ENCODE measurements at places on chromosomes 12 and 14.

DNA sequence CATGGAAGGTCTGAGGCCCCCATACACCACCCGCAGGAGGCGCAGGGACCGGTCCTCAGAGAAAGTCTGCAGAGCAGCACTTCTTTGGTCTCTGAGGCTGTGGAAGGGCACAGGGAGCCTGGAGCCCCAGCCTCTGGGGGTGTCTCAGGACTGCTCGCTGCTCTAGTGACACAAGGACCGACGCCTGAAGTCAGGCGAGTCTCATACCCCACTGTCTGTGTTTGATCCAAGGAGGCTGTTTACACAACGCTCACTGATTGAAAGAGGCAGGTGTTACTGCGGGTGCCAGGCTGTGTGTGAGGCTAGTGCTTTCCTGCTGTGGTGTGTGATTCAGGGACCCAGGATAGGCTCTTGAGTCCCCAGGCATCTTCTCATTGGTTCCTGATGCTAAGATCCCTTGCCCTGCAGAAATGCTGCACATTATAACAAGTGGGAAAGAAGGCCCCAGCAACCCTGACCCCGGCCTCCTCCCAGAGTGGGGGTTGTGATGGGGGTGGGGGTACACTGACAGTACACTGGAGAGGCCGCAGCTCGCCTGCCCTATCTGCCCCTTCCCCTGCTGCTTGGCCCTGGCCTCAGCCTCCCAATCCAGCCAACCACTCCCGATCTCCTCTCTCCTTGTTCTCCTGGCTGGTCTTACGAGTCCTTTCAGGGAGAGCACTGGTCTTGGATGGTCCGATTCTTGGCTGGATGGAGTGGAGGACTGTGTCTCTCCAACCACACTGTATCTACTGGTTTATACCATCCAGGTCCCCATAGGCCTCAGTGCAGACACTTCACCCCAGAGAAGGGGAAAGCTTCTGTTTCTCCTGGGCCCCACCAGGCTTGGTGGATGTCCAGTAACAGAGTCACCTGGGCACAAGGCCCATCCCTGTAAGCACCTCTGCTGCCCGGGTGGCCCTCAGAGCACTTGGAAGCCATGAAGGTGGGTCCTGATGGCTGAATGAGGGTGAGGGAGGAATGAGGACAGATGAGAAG, 6.6 kb downstream of the CACNA2D4 start:
- peak; percentile 10 for DNase-seq

DNA sequence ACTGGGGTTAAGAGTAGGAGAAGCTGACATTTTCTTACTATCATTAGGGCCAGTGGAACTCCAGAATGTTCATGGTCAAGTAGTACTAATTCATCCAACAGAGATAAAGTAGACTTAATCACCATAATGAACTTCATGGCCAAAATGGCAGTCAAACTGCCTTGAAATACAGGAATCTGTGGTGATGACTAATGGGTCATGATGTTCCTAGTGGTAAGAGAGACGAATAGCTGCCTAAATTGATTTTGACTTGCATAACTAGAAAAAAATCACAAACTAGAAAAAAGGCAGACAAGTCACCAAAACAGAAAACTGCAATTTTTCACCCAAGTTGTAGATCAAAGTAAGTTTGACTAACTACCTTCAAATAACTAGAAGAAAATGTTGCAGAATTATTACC, 138.5 kb downstream of the MGAT4C start:
- DNase-seq = no peak

GRCh38 chr12:19074700-19075099, 54.8 kb upstream of the PLEKHA5 start:
- no peak for DNase-seq

DNA sequence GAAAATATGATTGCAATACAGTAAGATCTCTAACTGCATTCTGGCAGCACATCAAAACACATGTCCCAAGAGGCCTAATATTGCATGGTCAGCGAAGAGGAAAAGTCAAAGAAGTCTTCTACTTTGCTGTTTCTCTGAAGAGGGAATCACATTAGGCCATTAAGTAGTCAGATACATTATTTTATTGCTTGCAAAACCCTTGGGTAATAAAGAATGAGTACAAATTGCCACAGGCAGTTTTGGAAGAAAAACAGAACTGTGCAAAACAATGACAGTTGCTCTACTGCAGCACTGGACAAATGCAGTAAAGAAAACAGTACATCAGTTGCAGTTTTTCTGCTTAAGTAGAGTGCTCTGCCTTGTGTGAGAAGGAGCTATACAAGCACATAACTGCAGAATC, 211.9 kb downstream of the MED13L start:
- no peak for DNase-seq

DNA sequence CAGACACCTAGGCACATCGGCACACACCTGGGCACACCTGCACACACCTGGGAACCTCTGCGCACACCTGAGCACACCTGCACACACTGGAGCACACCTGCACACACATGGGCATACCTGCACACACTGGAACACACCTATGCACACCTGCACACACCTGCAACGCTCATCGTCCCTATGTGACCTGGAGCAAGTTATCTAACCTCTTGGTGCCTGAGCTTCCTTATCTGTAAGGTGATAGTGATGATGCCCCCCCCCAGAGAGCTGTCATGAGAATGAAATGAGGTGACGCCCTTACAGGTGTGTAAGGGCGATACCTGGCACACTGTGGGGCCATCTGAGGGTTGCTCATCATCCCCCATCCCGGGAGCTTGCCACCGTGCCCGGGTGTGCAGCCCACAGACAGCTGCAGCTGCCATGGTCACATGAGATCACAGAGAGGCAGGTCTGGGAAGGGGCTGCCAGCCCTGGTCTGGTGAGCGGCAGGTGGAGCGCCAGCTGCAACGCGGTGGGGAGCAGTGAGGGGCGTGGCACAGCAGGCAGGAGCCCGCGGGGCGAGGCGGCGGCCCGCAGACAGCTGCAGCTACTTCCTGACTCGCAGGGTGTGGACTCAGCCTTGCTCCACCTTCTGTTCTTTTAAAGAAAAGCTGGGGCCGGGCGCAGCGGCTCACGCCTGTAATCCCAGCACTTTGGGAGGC, 59.9 kb upstream of the FBRSL1 start:
- DNase-seq = peak; percentile 67

DNA sequence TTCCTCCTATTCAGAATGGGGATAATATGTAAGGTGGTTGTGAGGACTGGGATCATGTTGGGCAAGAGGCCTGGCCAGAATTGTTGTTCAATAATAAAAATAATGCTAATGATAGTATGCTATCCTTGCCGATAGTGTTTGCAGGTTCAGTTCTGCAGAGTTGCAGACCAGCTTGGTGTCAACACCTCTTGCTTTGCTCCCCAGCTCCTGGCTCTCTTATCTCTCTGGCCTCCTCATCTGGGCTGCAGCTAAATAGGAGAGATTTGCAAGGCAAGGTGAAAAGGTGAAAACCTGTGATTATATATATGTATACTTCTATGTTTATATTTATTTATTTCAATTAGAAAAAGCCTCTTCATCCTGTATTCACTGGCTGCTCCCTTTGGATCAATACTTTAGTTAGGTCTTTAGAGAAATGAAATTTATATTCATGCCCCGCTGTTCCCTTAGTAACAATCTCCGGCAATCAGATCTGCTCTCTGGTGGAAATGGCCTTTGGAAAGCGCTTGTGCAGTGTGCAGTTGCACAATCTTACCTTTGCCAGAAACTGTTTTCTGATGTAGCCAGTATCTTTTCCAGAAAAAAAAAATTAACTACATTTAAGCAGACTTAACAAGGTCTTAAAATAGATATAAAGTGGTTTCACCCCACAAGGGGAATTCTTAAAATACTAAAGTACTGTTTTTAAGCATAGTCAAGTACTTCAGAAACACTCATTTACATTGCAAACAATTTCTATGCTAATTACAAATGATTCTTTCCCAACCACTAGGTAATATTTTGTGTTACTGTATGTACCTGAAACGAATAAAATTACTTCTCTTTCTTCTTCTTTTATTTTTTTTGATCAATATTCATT, 19.1 kb upstream of the ACVR1B start:
- DNase-seq = no peak

DNA sequence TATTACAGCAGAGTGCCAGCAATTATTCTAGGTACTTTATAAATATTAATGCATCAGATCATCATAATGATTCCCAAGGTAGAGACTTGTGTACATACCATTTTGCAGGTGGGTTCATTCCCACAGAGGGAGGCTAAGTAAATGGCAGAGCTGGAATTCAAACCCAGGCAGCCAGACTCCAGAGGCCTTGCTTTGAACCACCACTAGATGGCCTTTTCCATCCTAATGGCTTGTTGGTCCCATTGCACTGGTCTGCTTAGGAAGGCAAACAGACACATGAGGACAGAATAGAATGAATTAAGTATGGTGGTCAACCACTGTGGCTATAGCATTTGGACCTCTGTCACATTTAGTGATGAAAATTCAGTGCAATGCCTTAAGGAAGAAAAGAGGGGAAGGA, 158.7 kb downstream of the METTL25 start:
- DNase-seq = no peak

GRCh38 chr14:35471803-35472202, 62.2 kb upstream of the INSM2 start:
- DNase-seq = no peak

Measured in activated T-cell treated with anti-CD3 and anti-CD28 coated beads, Interleukin-2, amount 50 U/mL, for 48 hours (primary cell).